ENCODE measurements at places on chromosomes 2 and 18. TPM values are rescaled to one million over a fixed set of nuclear protein-coding genes. Genes with fewer than 3 reads are reported as not detected.

- no peak for DNase-seq
These were observed 53.6 kb downstream of the DDX1 start for GRCh38 chr2:15645300-15645699.

GRCh38 chr2:3291750-3292149 is 85.9 kb downstream of the EIPR1 start:
- no peak for DNase-seq

DNA sequence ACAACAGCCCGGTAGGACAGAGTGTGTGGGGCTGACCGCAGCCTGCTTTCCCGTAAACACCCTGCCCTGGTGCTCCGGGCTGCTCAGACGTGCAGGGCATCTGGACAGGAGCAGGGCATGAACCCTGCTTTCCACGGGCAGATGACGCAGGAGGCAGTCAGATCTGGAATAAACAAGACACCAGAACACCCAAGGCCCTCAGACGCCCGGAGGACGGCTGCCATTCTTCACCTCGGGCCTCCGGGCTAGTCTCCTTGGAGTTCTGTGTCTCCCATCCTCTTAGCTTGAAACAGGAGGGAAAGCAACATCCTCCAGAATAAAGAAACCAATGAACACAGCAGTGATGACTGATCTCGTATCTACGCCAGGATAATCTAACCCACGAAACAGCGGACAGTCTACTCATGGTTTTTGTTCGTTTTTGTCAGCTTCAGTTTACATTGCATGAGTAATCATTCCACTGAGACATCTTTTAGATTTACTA is 7.3 kb downstream of the PXDN start:
- DNase-seq: no peak

GRCh38 chr2:210460322-210461227 is 16.0 kb downstream of the LANCL1 start:
- no peak for DNase-seq

DNA sequence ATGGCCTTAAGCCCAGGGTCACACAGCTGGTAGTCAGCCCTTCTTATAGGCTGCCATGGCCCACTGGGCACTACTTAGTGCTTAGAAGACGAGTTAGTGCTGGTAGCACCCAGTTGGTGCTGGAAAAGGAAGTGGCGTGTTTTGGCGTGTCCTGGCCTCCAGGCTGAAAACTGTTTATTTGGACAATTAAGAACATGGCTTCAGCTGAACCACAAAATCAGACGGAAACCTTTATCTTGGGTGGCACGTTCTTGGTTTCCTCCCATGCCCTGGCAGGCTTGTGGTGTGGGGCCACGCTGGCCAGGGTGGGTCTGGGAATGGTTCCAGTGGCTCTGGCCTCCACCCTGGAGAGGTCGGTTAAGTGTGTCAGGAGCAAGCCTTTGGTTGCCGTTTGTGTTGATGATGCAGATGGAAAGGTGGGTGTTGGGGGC is 141.5 kb upstream of the HAAO start:
- DNase-seq: no peak

Gene TEKT4
- 0.19 TPM for total RNA-seq

Gene ANTXR1
- total RNA-seq: 12.7 TPM

DNA sequence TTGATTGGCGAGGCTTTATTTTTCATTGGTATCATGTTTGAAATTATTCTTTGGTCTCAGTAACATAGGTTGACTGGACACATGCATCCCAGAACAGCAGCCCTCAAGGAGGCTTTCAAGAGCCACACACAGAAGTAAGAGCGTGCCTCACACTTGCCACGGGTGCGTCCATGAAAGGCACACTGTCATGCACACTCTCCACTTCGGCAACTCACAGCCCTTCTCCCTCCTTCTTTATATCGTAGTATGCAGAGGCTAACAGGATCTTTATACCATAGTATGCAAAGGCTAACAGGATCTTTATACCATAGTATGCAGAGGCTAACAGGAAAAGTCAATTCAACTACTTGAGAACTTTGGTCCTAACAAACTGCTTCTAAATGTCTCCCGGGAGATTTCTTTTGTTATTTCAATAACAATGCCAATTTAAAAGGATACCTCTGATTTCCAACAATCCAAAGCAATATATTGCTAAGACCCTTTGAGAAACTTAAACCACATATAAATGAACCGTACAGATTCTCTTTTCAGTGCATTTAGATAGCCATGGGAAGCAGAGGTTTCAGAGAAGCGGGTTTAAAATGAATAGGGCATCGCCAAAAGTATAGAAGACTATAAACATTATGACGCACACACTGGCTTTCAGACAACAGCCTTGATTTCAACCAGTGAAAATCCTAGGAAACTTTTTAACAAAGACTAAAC is 26.5 kb upstream of the ZNF516 start:
- DNase-seq: no peak

GRCh38 chr18:77062518-77063003 is 70.0 kb downstream of the MBP start:
- DNase-seq: no peak

GRCh38 chr2:52956766-52957165 is 810.8 kb upstream of the CHAC2 start:
- DNase-seq: no peak

Gene FEV
- total RNA-seq: not detected

Gene PTPRM
- total RNA-seq: 33.7 TPM

GRCh38 chr18:66513996-66514395 is 89.9 kb downstream of the CDH19 start:
- DNase-seq: no peak

DNA sequence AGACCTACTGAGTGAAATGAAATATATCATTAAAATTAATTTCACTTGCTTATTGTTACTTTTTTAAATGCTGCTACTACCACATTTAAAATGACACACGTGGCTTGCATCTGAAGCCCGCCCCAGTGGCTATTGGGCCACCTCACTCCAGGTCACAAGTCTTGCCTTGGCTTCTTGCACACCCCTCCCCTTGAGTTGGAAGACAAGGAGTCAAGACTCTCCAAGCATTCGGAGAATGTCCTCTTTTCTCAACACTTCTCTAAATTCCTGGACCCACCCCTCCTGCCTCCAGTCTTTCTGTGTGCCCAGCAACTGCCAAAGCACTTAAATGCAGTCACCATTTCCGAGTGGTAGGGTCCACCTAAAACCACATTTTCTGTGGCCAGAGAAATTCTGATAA is 73.4 kb downstream of the ZBTB7C start:
- no peak for DNase-seq

Gene OTOS
- total RNA-seq: not detected

DNA sequence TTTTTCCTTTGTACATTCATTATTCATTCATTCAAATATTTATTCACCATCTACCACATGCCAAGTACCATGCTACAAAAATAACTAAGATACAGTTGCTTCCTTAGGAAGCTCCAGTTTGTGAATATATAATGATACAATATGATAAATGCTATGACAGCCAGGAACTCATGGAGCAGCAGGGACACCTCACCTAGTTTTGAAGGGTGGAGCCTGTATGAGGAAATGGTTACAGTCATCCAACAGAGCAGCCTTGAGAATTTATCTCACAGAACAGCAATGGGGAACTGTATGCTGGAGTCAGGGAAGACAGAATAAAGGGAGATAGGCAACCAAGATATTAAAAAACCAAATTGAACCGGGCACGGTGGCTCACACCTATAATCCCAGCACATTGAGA is 124.0 kb downstream of the OSBPL1A start:
- DNase-seq: no peak

Gene FSIP2
- not detected for total RNA-seq
